ENCODE measurements at places on chromosomes 6 and 20. TPM values are rescaled to one million over a fixed set of nuclear protein-coding genes. Genes with fewer than 3 reads are reported as not detected.

The PCK1 gene
- 0.08 TPM for polyA plus RNA-seq

DNA sequence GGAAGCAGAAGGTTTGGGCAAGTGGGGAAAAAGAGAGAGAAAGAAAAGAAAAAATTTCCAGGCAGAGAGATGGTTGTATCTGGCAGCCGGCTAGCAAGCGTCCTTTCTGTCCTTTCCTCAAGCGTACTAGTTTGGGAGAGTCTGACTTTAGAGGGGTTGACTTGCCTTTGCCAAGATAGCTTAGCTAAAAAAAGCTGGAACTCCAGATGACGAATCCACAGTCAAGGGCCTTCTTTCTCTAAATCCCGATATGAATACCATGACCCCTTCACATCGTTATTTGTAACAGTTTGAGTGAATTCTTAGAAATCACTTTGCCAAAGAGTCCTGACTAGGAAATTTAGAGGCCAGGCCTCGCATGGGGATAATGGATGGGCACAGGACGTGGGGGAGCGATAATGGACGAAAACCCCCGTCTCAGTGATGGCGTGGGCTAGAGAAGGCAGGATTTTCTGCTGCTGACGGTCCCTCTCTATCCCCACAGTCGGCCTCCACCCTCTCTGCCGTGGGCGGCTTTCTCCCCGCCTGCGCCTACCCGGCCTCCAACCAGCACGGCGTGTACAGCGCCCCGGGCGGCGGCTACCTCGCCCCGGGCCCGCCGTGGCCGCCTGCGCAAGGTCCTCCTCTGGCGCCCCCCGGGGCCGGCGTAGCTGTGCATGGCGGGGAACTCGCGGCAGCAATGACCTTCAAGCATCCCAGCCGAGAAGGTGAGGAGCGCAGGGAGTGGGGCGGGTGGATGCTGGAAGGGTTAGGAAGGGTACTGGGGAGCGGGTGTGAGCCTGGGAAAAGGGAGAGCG, 3.5 kb downstream of the PAX1 start:
- no peak for DNase-seq

GRCh38 chr6:166588691-166589336, 2.3 kb upstream of the RAMACL start:
- DNase-seq: no peak

- no peak for DNase-seq
These were observed 326 bp upstream of the BCL2L1 start for GRCh38 chr20:31723069-31723318.

DNA sequence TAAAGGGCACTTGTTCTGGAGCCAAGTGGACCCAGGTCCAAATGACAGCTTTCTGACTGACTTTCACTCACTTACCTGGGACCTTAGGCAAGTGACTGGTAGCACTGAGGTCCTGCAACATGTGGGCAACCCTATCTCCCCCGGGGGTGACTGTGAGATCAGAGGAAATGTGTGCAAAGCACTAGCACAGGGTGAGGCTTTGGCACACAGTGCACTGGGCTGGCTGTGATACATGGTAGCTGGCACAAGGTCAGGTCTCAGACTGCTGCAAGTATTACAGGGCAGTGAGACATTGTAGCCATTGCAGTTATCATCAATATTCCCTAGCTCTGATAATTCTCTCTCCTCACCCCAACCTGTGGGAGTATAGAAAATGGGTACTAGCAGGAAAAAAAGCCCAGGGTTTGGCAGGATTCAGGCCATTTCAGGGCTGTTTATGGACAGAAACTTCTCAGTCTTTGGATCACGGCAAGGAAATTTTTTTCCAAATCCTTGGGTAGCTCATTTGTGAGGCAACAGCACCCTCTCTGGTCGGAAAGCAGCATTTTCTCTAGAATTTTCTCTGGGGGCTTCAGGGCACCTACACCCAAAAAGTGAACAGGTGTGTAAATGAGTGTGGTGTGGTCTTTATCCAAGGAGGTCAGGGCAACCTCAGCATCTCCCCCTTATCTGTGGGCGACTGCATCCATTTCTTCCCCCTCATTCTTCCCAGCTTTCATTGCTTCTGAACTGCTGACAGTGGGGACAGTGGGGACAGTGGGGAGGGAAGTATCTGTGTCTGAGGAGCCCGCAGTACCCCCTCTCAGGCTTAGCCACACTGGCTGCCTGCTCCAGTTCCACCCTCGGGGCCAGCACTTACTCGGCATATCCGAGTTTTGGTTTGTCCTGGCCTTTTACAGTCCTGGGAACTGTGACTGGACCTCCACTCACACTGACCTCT, 148.7 kb upstream of the PHACTR3 start:
- DNase-seq: peak; percentile 74

DNA sequence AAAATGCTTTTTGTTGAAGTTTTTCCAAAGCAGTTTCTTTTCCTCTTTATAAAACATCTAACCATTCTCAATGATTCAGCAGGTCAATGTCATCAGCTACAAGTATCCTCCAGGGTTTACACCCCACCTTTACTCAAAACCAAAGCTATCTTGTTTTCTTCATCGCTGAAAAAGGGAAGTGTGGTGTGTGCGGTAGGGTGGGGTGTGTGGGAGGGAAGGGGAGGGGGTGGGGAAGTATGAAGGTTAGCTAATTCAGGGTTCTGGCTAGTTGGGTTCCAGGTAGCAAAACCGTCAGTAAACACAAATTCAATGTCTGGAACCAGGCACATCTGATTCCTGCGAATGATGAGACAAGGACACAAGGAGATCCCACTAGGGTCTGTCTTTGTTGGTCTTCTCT, 189.6 kb downstream of the GJA10 start:
- no peak for DNase-seq

All from muscle of back (tissue), 13 donors.